ENCODE measurements at places on chromosomes 2 and 18.

DNA sequence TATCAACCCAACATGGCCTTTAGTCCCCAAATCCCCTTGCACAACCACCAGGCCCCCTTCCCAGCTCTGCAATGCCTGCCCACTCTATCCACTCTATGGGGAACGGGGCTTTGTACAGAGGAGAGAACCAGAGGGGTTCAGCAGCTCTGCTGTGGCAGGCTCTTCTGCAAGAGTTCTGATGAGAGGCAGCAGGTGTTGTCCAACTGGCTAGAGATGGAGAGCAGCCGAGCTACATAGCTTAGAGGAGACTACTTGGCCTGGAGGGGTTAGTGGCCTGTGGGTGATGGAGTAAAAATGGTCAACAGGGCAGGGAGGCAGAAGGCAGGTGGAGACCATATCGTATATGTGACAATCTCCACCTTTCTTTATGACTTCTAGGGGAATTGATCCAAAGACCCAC is 103.0 kb downstream of the QPCT start:
- no peak for DNase-seq

DNA sequence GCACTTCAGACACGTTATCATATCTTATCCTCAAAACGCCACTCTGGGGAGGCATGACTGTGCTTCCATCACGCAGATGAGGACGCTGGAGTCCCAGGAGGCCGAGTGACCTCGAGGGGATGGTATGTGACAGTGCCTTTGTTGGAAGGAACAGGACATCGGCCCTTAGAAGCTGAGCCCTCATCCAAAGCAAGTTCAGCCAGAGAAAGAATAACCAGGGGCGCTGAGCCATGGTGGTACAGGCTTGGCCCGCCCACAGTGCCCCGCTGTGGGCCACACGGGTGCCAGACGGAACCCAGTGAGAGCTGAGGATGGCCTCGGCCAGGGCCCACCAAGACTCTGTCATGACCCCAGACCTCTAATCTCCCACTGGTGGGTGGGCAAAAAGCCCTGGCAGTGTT is 31.3 kb downstream of the HS1BP3 start:
- DNase-seq, result no peak

- no peak for DNase-seq
These were observed 93.7 kb downstream of the PLCL1 start for GRCh38 chr2:197897960-197898678.

- peak; percentile 72 for DNase-seq
These were observed 67.4 kb downstream of the STEAP3 start for GRCh38 chr2:119290859-119291587.

- no peak for DNase-seq
These were observed 145.1 kb downstream of the QPCT start for GRCh38 chr2:37489536-37489935.

- DNase-seq, result no peak
These were observed 40.9 kb upstream of the C1D start for GRCh38 chr2:68103709-68104055.
